ENCODE measurements at places on chromosomes 2 and 18.
A peak's percentile ranks its signal among the peaks of the same experiment; 100 is the strongest.

DNA sequence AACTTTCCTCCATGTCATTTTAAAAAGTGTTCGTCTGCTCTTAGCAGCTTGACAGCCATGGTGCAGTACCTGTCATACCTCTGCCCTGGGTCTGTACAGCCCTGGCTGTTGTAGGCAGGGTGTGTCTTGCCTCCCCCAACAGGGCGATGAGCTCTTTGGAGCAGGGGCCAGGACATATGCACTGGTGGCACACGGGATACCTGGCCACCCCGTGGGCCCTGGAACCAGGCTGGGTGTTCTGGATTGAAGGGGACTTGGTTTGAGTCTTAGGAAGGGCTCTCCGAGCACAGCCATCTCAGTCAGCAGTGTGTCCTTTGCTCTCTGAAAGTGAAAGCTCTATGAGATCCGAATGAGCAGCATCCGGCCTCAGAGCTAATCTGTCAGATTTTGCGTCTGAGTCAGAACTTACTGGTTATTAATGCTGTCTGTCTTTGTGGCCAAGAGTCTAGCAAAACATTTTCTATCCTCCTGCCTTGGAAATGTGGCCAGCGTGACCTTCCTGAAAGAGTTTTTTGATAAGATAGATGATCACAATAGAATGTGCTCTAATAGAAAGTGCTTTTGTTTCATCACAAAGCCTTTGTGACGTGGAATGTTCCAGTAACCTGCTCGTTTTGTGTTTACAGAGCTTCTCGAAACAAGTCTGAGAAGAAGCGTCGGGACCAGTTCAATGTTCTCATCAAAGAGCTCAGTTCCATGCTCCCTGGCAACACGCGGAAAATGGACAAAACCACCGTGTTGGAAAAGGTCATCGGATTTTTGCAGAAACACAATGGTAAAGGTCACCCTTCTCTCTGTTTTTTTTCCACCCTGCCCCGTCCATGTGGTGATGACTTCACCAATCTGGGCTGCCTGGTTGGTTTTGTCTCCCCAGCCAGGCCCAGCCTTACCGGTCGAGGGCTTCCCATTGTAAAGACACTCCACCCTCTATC lies 77.3 kb upstream of the RPL31 start:
- DNase-seq, result peak; percentile 6

DNA sequence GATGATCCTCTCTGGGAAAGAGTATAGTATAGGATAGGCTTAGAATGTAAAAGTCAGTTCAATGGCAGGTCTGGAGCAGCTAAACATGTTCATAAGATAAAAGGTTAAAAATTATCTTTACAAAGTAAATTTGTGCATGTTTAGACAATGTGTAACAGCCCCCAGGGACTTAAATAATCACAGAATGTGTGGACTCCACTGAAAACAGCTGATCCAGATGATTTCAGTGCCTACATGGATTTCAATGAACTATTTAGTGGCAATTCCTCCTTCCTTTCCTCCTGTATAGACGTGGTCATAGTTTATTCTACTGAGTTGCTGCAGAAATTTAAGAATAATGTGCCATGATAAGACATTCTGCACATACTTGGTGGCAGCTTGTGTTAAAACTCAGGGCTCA lies 42.9 kb downstream of the ARHGEF33 start:
- DNase-seq, result no peak

- no peak for DNase-seq
These were observed 191.5 kb downstream of the CCDC85A start for GRCh38 chr2:56375251-56375650.

GRCh38 chr2:235017441-235017840 lies 65.6 kb downstream of the SH3BP4 start:
- no peak for DNase-seq

DNA sequence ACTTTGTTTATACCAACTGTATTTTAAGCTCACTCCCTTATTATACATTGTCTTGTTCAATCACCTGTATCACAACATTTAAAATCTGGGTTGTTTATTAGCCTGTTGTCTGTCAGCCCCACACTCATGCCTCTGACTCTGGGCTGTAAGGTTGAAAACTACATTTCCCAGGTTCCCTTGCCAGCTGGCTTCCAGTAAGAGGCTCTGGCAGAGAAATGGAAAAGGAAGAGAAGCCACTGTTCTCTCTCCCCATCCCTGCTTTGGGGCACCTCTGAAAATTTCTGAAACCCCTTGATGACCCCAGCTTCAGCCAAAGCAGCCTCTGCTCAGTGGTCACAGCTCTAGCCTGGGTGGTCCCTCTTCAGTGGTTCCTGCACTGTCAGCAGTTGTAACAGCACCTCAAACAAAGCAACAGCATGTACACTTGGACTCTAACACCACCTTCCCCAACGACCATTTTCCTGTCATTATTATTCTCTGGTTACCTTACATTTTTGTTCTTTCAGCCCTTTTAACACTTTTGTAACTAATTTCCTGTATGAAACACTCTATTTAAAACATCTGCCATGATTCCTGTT lies 108.9 kb upstream of the LGALSL start:
- no peak for DNase-seq

DNA sequence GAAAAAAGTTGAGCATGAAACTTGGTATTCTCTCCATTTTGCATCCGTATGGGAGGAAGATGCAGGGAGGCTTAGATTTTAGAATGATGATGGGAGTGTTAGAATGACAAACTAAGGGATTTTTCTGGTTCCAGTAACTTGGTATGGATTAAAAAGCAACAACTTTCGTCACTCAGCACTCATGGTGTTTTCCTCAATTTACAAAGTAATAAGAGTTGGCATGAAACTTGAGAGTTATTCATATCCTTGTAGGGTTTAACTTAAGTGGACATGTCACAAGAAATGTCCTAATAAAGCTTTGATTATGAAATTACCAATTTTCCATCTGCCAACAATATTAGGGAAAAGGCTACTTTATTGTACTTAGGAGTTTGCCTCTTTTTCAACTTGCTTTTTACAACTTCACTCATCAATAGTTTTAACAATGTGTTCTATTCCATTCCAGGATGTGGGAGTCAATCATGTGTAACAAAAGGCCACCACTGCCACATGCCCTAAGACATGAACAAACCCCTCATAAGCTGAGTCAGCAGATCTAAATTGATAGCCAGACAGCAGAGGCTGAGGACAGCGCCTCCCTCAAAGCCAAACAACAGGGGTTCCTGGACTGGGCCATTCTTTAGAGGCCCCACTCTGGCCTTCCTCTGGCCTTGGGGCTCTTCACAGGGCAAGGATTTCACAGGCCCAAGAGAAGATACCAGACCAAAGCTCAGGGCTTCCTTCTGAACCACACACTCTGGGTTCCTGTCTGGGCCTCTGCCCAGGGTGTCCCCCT lies 265.8 kb downstream of the TNS1 start:
- no peak for DNase-seq

DNA sequence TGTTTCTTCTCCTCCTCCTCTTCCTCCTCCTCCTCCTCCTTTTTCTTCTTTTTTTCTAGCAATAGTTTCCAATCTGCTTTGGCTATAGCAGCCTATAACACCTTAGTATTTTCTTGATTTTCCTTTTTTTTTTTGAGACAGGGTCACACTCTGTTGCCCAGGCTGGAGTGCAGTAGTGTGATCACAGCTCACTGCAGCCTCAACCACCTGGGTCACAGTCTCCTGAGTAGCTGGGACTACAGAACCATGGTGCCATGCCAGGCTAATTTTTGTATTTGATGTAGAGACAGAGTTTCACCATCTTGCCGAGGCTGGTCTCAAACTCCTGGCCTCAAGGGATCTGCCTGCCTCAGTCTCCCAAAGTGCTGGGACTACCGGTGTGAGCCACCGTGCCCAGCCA lies 10.7 kb upstream of the THNSL2 start:
- DNase-seq, result no peak

GRCh38 chr2:9974343-9974742 lies 22.9 kb downstream of the GRHL1 start:
- DNase-seq, result no peak

DNA sequence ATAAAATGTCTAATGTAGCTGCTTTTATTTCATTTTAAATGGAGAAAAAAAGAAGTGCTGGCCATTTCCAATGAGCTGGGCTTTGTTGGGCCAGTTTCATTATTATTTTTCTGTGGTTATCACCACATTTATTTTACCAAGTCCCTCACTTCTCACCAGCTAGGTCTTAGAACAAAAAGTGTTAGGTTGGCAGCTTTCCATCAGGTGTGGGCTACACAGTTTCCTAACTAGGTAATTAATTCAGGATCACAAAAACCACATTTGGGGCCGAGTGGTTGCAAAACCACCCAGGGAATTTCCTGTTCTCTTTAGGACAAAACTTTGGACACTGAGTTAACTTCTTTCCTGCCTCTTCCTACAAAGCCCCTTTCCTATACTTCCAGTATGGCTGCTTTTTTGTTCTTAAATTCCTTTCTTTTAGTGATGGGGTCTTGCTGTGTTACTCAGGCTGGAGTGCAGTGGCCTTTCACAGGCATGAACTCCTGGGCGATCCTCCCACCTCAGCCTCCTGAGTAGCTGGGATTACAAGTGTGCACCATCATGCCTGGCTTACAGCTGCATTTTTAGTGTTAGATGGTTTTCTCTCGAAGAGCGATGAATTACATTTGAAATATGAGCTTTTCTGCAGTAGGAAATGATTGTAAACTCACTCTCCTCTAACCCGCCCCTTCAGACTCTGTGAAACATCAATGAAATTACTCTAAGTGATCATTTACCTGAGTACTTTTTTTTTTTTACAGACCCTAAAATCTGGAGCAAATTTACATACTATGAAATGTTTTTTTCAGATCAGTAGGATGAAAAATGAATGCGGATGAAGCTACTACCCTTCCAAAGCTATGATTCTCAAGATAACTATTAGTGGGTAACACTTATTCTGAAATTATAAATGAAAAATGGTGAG lies 2.6 kb upstream of the ZFP36L2 start:
- DNase-seq, result no peak

DNA sequence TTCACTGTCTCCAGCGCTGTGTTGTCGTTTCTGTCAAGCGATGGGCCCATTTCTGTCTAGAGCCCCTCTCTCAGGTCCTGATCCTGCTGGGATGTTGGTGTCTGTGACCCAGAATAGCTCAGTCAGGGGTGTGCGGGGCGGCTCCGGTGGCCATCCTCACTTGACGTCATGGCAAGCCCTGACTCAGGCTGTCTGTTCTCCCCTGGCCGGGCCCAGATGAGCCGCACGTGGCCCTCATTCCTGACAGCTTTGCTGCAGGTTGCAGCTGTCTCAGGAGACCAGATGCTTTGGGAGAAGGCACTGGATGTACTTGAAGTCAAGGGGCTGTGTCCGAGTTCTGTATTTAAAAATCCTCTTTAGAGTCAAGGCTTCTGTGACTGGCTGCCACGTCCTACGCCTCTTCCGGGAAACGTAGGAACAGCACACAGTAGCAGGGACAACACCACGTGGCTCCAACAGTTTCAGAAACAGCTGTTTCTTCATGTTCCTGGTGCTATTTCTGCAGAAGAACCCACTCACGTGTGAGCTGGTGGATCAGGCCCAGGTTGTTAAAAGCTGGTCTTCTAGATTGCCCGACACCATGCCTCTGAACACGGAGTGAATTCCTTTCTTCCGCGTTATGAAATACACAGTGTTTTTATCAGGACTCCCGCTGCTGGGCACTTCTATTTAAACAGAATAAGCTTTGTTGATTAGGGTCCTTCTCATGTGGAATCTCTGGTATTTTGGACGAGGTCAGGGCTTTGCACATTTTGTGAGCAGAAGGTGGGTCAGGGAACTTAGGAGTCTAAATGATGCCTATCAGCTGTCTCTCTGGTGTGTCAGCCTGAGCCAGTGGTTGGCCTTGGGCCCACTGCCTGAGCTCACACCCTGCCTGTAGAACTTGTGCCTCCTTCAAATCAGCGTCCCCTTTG lies 28.3 kb upstream of the NTSR2 start:
- no peak for DNase-seq

DNA sequence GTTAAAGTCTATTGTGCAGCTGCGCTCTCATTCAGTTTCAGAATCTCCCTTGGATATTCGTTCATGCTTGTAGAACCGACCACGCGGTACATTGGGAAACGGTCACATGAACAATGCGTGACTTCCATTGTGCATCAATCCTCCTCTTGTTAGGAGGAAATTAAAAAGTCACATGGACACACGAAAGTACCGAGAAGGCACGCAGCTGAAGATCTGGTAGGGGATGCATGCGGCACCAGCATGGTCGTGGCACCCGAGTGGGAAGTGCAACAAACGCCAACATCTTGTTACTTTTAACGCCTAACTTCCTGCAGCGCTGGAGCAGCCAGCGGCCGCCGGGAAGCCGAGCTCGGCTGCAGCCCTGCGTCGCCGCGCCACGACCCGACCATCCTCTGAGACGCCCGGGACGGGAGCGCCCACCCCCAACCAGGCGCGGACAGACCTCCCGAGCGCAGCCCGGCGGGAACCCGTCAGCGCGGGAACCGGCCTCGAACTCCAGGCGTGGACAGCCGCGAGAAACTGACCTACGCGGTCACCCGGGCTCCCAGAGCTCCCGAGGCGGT lies 412 bp downstream of the OSBPL1A start:
- DNase-seq, result no peak

DNA sequence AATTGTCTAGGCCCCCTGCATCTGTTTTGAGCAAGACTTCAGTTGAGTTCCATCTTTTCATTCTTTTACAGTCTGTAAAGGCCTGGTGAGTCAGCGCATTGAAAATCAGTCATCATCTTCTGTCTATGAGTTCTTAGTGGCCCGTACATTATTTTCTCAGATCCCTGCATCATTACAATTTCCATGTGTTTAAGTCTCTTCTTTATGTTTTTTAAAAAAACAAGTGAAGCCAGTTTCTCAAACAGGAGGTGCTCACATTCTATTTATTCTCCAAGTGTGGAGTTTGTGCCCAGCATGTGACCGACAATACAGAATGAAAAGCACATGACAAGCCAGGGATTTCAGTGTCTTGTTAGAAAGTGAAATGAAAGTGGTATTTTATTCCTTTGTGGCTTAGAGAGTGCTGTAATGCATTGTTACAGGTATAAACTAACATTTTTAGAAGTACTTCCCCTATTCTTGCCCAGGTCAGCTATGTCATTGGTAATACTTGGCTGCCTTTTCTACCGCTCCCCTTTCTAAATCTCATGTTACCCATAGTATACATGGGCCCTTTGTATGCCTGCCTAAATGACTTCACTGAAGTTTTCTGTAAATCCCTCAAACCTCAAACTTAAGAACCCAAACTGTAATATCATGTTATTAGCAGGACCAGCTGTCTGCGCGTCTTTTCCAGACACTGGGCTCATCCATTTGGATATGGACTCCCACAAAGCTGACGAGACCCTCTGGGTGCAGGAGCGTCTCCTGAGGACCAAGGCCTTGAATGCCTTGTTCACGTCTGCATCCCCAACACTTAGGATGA lies 67.6 kb downstream of the FEZ2 start:
- no peak for DNase-seq

- DNase-seq, result no peak
These were observed 50.5 kb upstream of the TSPYL6 start for GRCh38 chr2:54306556-54306955.

GRCh38 chr2:53535234-53535840 lies 232.3 kb upstream of the CHAC2 start:
- no peak for DNase-seq

DNA sequence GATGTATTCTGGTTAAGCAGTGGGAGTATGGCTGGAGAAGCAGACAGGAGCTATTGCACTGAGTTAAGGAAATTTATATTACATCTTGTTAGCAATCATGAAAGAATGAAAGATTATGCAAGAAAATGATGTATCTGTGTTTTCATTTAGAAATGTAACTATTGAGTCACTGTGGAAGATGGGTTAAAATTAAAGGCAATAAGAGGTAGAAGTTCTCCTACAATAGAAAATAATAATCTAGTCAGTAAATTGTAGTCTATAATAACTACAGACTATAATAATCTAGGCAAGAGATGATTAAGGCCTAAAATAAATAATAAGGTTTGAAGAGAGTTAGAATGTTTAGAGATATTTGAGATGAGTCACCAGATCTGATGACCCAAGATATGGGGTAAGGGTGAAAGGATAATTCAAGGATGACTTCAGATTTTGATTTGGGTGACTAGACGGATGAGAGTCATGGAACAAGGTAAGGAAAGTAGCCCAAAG lies 371.9 kb upstream of the KCNH7 start:
- DNase-seq, result no peak

Data from activated T-helper 1 cell treated with anti-CD3 and anti-CD28 coated beads, Interleukin-2, amount 50 U/mL, for 16 hours (primary cell).